Glutamatergic neuron (in vitro differentiated cells): ENCODE measurements at places on chromosomes 2 and 18.

DNA sequence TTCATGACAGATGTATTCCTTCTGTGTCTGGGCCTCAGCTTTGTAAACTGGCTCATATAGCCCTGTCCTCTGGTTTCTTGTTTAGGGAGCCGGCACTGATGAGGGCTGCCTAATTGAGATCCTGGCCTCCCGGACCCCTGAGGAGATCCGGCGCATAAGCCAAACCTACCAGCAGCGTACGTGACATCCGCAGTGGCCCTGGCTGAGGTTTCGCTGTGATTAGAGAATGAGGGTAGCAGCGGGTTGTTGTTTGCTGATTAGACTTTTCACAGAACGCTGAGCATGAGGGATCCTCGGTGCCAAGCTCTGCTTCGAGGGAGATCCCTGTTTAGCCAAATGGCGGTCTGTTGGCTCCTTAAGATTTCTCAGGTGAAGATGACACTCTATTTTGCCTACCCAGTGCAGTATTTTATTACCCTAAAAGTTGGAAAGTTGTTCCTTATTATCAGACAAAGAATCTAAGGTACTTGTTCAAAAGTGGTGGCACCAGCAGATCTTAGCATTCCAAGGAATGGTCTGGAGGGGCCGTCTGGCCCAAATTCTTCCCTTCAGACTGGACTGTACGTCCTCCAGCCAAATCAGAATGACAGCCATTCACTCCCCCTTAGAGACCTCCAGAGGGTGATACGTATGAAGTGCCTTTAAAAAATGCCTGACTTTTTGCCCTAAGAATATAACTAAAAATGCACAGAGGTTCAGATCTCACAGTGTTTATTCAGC lies 21.5 kb upstream of the GMCL1 start:
- no peak for DNase-seq

DNA sequence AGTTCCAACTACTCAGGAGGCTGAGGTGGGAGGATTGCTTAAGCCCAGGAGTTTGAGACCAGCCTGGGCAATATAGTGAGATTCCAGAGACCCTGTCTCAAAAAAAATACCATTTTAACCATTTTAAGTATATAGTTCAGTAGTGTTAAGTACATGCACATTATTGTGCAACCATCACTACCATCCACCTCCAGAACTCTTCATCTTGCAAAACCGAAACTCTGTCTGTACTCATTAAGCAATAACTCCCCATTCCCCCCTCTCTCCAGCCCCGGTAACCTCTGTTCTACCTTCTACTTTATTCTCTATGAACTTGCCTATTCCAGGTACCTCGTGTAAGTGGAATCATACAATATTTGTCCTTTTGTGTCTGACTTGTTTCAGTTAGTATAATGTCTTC lies 86.4 kb downstream of the GFPT1 start:
- no peak for DNase-seq

DNA sequence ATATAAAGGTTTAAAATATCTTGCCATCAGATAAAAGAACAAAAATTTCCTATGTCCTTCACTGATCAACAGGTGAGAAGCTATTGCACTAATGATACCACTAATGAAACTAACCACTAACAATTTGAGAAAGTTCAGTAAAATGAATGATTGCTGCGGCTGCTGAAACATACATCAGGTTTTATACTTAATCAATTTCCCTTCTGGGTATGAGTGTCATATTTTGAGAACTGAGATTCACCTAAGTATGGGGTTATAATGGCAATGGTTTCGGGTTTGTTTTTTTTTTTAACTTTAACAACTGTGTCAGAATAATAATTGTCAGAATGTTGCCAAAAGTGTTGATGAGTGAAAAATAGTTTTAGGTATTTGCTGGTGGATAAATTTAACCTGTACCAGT lies 151.3 kb upstream of the SLC39A10 start:
- DNase-seq = no peak

GRCh38 chr18:46436621-46437020 lies 220.4 kb downstream of the LOXHD1 start:
- no peak for DNase-seq

DNA sequence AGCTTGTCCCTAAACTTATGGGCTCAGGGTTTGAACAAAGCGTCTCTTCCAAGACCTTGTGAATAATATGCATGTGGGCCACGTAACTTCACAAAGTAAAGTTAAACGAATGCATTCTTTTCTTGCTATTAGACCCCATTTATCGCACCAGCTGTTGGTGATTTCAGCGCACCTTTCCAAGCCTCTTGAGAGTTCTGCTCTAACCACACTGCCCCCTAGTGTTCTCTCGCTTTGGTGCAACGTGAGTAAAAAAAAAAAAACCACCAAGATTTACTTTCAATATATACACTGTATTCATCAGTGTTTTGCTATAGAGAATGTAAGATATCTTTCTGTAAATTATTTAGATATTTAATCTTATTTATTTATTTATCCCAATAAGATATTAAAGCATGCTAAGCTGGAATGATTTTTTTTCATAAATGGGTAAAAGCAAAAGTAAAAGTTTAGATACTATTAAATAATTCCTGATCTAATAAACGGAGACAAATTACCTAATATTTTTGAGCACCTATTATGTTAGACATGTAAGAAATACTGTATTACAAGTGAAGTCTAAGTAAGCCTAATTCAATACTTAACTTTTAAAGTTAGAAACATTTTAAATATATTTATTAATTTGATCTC lies 459.5 kb downstream of the DLGAP1 start:
- DNase-seq = no peak

DNA sequence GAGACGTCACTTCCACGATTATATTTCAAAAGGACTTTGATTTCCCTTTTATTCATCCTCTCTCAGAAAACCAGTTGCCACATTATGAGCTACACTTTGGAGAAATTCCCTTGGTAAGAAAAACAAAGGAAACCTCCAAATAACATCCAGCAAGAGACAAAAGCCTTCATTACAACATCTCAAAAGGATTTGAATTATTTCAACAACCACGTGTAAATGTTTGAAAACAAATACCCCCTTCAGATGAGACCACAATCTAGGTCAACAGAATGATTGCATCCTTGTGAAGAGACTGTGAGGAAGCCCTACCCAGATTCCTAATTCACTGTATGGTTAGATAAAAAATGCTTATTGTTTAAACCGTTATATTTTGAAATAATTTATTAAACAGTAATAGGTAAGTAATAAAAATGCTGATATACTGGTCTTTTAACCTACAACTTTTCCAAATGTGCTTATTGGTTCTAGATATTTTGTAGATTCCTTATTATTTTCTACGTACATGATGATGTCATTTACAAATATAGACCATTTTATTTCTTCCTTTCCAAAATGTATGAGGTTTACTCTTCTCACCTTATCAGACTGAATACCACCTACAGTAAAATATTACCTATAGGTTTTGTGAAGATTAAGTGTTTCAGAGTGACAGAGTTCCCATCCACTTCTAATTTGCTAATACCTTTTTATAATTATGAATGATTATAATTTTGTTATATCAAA lies 922.7 kb upstream of the CHAC2 start:
- no peak for DNase-seq

GRCh38 chr18:26700728-26701127 lies 152.4 kb upstream of the KCTD1 start:
- DNase-seq = no peak

GRCh38 chr2:173929441-173929840 lies 35.7 kb downstream of the SP3 start:
- DNase-seq = no peak

- DNase-seq = no peak
Observed at GRCh38 chr2:204665207-204665606, 119.9 kb downstream of the PARD3B start.

- DNase-seq = no peak
Observed at GRCh38 chr2:105950521-105951383, 206.0 kb downstream of the NCK2 start.

DNA sequence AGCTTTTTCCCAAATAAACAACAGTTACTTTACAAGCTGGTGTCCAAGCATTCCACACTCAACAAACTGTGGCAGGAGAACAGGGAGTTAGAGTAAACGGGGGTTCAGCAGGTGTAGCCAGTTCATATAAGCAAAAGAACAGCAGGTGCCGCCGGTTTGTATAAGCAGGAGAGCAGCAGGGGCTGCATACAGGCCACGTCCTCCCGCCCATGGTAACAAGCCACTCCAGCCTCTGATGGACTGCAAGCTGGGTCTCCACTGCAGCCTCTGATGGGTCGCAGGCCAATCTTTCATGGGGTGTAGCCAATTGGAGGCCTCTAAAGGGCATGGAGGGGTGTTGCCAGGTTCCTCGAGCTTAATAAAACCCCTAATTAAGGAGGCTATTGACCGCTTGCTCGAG lies 189.3 kb downstream of the ANKRD30B start:
- DNase-seq = no peak

- no peak for DNase-seq
Observed at GRCh38 chr2:161961061-161961460, 113.0 kb downstream of the DPP4 start.

- DNase-seq = no peak
Observed at GRCh38 chr2:157473581-157473980, 29.7 kb upstream of the CYTIP start.

GRCh38 chr2:138486363-138487198 lies 15.0 kb upstream of the SPOPL start:
- no peak for DNase-seq

- no peak for DNase-seq
Observed at GRCh38 chr2:55616551-55617174, 759 bp downstream of the PPP4R3B start.

GRCh38 chr2:153967248-153967973 lies 95.7 kb downstream of the GALNT13 start:
- DNase-seq = no peak

GRCh38 chr2:45754131-45755010 lies 102.9 kb downstream of the PRKCE start:
- DNase-seq = peak; percentile 50

- no peak for DNase-seq
Observed at GRCh38 chr2:26820932-26821331, 27.0 kb upstream of the DPYSL5 start.

DNA sequence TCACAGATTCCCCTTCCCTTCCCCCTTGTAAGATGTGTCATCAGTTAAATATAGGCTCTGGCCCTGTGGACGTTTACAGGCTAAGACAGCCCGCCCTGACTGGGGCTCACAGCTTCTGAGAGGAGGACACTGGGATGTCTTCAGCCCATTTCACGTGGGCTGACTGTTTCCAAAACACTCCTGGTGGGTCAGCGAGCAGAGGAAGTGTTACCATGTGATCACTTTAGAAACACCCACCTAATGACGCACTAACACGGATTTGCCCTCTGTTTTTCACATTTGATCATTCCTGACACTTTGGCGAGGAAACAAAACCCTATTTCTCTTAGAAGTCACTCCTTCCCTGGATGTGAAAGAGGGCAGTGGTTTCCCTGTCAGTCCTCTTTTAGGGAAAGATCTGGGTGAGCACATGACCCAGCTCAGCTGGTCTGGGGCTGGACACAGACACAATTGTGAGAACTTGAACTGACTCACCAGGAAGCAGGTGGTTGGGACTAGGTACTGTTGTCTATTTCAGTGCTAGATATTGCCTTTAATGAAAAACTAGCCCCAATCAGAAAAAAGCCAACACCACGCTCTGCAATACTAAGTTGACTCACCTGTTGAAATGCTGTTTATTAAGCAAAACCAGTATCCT lies 38.8 kb downstream of the BMP10 start:
- DNase-seq = no peak

- DNase-seq = no peak
Observed at GRCh38 chr2:203582468-203582867, 47.4 kb upstream of the RAPH1 start.

DNA sequence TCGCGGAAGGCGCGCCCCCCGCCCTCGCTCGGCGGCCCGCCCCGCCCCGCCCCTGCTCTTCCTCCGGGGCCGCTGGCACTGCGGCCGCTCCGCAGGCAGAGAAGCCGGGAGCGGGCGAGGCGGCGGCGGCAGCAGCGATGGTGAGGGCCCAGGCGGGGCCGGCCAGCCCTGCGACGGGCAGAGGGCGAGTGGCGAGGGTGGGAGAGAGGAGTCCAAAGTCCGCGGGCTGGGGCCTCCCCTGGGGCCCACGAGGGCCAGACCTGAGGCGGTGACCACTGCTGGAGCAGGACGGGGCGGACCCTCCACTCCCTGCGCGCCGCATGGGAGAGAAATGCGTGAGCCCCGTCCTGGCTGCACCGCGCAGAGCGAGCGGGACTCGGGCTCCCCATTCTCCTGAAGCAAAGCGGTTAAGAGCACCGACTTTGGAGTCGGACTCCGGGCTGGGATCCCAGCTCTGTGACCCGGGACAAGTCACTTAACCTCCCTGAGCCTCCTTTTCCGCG lies at the start of gene VAMP5:
Gene VAMP5, plus strand, starts transcription at position 78 of the 503 bp plus-strand sequence. Its CDS starts 60 bp downstream, at position 138.
- DNase-seq = peak; percentile 50

DNA sequence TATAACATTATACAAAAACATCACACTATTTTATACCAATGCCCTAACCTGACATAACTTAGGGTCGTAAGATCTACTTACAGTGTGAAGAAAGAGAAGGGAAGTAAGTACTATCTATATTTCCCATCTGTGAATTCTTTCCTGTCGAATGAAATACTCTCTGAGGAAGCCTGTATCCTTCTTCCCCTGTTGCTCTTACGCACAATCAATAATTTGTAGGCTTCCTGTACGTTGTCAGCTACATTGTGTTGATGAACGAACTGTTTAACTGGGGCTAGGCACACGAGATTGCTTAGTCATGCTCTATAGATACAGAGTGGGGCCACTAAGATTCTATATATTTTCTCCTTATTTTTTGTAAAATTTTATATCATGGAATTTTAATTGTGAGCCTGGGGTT lies 1125.0 kb upstream of the CELF4 start:
- DNase-seq = no peak

DNA sequence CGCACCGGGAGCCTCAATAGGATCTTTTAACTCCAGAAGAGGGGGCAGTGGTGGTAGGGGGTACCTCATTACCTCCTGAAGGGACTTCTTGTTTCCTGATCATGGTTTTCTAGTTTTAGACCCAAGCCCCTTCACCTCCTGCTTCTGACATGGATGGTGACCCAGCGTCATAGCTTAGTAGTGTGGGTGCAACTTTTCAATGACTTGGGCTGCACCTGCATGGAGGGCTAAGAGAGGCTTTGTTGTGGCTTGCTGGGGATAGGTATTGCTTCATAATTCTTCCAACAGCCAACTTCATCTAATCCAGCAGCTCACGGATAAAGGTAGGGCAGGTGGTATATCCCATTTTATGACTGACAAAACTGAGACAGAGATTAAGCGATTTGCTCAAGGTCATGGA lies 3.0 kb downstream of the SLC1A4 start:
- no peak for DNase-seq

GRCh38 chr2:62099523-62100175 lies 96.3 kb upstream of the B3GNT2 start:
- no peak for DNase-seq

- no peak for DNase-seq
Observed at GRCh38 chr2:130251535-130251872, 53.3 kb upstream of the TUBA3E start.

DNA sequence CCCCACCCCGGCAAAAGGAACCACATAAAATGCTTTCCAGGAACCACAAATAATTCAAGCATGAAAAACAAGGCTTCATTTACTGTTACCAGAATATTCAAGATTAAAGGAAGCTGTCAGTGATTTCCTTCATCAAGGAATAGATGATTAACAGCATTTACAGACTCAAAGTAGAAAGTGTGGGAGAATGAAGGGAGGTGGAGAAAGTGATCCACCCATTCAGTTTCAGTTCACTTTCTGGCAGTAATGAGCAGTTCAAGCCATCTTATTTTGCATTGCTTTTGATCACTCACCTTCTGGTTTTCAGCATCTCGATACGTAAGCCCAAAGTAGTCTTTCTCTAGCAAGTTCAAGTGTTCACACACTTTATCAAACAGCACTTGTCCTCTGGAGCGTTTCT lies 99.0 kb downstream of the EPB41L3 start:
- DNase-seq = no peak

GRCh38 chr2:20486571-20486970 lies 39.7 kb downstream of the RHOB start:
- no peak for DNase-seq
